Astrocyte of the cerebellum (primary cell): ENCODE measurements at places on chromosomes 5 and 9.
A peak's percentile ranks its signal among the peaks of the same experiment; 100 is the strongest.

GRCh38 chr5:55997742-55998351 is 3.1 kb upstream of the IL6ST start:
- DNase-seq, result no peak

GRCh38 chr5:10678244-10678643 is 82.8 kb downstream of the DAP start:
- DNase-seq, result peak; percentile 52

DNA sequence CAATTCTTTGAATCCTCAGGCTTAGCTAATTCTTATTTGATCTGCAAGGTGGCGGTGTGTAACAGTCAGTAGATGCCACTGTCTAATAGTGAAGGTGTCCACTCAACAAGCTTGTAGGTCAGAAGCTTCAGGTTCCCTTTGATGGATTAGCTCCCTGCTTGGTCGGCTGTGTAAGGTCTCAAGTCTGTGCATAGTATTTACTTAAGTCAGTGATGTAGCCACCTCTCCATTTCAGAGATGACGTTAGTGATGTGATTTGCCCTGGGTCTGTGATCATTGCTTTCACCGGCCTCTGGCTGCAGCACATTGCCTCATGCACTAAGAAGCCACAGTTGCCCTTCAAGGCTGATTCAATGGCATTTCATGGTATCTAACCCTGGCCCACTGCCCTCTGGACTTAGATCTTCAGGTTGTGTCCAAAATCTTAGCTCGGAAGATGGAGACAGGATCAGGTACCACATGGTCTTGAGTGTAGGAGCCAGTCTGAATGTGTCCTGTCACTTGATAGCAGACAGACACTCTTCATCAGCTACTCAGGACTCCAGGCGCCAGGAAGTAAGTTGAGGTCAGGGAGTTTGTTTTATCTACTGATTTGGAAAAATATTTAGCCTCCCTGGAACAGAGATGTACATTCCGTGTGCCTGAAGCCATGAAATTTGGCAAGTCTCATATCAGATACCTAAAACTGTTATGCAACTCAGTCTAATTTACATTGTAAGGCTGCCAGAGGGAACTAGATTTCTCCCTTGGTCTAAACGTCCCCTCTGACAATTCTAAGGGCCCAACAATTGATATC is 42.9 kb downstream of the SUB1 start:
- DNase-seq, result no peak

GRCh38 chr9:98306384-98307145 is 51.1 kb upstream of the TBC1D2 start:
- no peak for DNase-seq

GRCh38 chr9:132244582-132245455 is 83.0 kb downstream of the NTNG2 start:
- DNase-seq, result no peak

DNA sequence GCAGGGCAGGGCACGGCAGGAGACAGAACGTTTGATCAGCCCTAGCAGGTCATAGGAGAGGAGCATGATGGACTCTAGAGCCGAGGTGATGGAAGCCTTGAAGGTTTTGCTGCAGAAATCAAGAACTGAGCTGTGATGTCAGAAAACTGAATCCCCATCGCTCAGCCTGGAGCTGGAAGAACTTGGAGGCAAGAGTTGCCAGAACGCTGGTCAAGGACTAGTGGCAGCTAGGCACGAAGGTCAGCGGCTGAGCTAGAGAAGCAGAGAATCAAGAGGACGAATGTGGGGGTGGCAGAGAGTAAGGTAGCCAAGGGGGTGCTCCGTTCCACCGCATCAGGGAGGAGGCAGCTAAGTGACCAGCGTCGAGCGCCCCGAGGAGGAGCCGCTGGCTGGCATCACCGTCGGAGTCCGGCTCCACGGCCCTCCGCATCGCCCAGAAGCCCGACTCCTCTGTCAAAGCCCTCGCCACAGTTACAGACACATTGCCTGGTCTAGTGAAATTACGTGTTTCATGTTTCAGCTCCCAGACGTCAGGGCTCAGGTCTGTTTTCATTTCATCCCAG is 1.2 kb upstream of the GALNT10 start:
- DNase-seq, result no peak

DNA sequence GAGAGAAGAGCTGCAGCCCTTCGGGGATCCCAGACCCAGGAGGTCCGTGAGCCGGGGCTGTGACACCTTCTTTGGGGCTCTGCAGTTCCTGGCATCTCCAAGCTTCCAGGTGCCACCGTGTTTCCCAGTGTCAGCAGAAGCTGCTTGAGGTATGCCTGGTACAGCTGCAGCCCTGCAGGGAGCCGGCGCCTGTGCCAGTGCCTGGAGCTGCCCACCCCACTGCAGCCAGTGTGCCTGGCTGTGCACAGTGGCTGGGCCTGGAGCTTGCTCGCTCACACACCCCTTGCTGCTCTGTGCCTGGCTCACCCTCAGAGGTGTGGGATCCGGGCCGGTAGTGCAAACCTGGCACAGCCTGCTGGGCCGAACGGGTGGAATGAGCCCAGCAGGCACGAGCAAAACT is 65.5 kb downstream of the NACC2 start:
- DNase-seq, result no peak

DNA sequence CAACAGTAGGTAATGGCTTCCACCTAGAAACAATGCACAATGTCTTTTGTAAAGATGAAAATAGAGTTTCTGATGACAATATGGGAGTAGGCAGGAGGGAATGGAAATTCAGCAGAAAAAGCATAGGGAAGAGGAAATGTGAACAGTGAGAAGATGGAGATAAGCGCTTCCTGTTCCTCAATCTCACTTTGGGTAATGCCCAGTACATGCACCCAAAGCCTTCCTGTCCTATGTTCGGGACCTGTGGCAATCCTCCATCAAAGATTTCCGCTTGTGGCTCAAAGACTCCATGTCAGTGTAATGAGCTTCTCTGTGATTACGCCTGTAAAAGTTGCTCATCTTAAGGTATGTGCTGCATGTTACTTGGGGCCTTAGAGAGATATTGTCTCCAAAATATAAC is 2.7 kb downstream of the UGT3A1 start:
- DNase-seq, result no peak

DNA sequence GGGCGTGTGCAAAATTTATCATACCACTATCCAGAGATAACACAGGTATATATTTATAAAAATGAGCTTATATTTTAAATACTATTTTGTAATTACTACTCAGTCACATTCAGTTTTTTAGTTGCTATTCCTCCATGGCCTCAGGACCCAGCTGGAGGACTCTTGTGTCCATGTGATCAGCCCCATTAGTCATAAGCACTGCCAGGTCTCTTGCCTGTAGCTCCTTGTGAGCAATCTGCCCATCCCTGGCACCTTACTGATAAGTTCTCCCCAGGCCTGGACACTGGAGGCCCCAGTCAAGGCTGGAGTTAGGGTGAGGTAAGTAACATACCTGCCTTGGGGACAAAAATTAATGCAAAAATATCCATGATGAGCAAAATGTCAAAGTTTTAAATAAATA is 29.5 kb upstream of the ADRB2 start:
- no peak for DNase-seq

DNA sequence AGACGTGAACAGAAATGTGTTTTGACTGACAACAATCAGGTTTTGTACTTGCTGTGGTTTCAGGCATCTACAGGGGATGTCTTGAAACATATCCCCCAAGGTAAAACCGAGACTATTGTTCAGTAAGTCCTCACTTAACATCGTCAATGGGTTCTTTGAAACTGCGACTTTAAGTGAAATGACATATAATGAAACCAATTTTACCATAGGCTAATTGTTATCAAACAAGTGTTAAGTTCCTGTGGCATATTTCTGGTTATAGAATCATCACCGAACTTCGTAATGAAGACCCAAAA is 16.4 kb upstream of the OMD start:
- no peak for DNase-seq

DNA sequence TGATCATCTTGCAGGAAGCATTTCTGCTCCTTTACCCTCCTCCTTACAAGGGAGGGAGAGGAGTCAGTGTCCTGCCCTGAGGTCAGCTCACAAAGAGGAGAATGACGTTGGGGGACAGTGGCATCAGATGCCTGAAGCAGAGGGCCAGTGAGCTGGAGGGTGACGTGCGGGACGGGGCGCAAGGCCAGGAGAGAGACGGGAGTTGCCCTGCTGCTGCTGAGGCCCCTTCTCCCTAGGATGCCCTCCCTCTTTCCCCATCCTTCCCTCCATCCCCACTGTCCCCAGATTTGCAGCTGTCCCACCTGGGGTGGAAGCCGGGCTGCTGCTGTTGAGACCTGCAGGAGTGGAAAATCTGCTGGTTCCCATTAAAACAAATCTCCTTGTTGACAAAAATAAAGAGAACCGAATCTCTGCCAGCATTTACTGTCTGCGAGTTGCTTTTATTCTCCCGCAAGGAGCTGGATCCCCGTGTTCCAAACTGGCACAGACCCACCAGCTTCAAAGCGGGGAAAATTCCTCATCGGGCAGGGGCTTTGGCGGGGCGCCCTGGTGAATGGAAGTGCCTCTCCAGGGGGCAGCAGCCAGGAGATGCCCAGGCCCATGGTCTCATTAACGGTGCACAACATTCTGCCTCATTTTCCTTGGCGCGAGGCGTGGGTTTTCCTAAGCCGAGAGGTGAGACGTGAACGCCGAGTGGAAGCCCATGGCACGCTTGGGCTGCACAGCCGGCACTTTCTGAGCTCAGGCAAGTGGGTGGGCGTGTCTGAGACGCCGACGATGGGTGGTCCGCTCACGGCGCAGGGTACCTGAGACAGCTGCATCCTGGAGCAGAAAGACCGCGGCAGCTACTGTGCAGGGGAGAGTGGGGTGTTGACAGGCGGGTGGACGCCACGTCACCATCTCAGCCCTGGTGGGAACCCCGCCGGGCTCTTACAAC is 13.9 kb upstream of the COL5A1 start:
- no peak for DNase-seq

- DNase-seq, result no peak
Observed at GRCh38 chr9:114911167-114911821, 19.1 kb downstream of the TNFSF8 start.

DNA sequence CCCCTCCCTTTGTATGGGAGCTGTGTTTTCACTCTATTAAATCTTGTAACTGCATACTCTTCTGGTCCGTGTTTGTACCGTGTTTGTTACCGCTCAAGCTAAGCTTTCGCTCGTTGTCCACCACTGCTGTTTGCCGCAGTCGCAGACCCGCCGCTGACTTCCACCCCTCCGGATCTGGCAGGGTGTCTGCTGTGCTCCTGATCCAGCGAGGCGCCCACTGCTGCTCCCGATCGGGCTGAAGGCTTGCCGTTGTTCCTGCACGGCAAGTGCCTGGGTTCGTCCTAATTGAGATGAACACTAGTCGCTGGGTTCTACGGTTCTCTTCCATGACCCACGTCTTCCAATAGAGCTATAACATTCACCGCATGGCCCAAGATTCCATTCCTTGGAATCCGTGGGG is 6.6 kb upstream of the GNE start:
- no peak for DNase-seq

GRCh38 chr5:118193194-118193905 is 795.0 kb downstream of the DTWD2 start:
- DNase-seq, result peak; percentile 31

DNA sequence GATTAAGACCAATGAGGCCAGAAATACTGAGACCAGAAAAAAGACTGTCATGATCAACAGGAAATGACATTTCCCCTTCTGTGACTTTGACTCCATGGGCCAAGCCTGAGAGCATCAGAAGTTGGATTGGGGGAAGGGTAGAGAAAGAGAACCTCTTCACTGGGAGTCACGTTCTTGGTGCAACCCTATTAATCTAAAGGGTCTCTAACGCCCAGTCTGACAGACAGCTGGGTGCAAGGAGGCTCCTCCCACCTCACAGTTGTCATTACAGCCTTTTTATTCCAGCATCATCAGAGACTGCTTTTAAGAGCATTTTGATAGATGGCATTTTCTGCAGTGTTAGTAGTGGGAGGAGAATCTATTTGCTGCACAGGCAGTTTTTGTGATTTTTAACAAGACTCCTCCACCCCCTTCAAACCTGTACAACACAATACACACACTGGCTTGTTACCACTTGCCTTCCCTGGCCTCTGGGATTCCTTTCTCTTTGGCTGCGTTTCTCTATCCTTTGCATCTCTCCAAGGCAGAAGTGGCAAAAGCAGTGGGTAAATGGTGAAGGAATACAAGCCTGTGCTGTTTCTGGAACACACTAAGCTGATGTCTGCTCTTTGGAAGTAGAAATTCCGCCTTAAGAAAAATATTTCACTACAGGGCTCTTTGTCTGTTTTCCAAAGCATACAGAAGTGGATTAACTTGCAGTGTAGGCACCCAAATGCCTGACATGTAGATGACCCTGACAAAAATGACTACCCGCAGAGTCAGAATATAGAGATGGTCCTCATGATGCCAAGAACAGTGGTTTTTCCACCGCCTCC is 310.4 kb upstream of the ZNF608 start:
- no peak for DNase-seq

DNA sequence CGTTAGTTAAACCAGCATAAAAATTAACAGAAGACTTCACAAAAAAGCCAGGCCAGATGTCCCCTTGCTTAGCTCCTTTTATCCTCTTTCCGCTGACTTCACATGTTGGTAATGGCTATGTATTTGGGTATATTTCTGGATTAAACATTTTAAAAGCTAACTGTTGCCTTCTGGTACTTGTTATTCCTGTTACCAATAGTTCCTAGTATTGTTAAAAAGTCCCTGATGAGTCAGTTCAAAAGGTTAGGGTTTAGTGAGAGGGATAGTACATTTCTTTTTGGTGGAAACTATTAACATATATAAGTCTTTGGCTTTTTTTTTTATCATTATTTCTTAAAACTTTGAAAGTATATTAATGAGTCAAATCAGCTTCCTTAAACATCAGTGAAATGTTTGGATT is 103.2 kb upstream of the ELL2 start:
- no peak for DNase-seq

DNA sequence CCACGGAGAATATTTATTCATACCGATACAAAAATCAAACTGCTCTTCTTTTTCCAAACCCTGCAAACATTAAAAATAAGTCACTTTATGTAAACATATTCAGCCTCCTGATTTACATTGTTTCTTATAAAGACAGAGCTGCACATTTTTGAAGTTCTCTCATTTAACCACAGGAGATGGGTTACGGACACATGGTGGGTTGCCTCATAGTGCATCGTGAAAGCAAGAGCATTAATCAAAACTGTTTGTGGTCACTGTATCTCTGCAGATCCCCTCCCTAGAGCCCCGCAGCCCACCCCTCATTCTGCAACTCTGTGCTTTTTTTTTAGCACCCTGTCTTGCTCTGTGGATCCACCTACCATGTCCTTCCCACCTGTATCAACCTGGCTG is 43.3 kb upstream of the EQTN start:
- no peak for DNase-seq

DNA sequence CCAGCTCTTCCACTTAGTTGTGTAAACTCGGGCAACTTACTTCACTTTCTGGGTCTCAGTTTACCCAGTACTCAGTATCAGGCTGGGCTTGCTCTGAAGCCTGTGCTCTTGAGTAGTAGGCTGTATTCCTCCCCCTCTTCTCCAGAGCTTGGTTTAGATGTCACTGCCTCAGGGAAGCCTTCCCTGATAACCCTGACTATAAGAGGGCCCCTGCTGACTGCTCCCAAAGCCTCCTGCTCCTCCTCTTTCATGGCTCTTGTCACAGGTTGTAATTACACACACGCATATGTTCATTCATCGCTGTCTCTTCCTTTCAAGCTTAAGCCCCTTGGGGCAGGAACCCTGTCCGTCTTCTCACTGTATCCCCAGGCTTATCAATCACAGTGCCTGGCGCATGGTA is 140.2 kb downstream of the RGS3 start:
- no peak for DNase-seq
